Cortex of kidney (tissue), 1 donor: ENCODE measurements at places on chromosomes 16 and 17.

DNA sequence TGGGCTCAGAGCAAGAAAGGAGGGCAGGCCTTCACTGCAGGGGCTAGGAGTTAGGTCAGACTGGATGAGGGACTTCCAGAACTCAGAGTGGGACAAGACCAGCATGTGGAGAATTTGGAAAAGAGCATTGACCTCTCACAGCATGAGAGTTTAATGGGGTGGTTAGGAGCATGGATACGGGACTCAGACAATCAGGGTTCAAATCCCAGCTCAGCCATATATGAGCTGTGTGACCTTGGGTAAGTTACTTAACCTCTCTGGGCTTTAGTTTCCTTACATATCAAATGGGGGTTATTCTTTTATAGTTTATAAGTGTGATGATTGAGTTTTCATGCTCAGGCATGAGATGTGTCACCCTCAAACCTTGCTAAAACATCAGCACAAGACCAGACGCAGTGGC is 37.4 kb upstream of the ALKBH5 start:
- DNase-seq: no peak

DNA sequence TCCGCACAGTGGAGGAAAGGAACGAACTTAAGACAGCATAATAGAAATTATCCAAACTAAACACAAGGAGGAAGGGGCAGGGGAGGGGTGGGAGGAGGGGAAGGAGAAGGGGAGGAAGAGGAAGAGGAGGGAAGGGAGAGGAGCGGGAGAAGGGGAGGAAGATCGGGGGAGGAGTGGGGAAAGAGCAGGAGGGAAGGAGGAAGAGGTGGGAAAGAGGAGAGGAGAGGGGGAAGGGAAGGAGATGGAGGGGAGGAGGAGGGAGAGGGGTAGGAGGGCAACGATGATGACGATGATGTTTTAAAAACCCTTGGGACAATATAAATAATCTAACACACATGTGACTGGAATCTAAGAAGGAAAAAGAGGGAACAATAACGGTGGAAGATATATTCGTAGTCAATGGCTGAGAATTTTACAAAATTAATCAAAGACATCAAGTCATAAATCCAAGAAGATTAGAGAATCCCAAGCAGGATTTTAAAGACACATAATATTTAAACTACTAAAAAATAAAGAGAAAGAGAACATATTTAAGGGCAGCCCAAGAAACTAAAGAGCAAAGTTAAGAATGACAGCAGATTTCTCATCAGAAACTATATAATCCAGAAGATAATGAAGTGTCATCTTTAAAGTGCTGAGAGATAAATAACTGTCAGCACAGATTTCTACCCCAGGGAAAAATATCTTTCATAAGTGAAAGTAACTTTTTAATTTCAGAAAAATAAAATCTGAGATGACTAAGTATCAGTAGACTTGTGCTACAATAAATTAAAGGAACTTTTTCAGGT is 30.2 kb downstream of the C16orf95 start:
- DNase-seq: no peak

DNA sequence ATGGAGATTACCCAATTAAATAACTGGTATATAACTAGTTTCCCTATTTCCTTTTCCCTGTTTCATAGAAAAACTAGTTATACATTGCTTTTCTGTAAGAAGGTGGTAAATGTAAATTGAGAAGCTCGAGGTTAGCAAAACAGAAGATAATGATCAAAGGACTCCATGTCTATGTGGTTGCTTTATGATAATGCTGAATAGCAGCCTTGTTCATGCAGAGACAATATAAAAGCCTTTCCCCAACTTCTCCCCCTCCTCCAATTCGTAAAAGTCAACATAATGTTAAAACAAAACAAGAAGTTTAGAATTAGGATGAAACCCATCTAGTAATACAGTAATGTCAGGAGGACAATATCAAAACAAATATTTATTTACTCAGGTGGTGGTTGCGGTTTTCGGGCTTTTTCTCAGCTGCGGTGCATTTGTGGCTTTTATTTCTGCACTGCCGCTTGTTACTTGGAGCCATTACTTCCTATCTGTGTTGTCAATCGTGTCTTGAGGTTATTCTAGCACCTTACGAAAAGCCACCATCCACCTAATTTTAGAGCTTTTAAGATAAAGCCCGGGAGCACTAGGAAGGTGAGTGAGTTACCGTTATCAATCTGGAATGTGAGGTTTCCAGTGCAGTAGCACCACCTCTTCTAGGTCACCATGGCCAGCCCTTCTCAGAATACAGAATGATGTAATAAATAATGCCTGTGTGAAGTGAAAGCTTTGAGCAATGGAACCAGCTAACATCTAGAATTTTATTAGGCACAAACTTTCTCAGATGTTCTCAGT is 297.5 kb downstream of the CDH13 start:
- DNase-seq: no peak

- no peak for DNase-seq
Observed at GRCh38 chr17:57868910-57869616, 19.2 kb upstream of the MRPS23 start.

DNA sequence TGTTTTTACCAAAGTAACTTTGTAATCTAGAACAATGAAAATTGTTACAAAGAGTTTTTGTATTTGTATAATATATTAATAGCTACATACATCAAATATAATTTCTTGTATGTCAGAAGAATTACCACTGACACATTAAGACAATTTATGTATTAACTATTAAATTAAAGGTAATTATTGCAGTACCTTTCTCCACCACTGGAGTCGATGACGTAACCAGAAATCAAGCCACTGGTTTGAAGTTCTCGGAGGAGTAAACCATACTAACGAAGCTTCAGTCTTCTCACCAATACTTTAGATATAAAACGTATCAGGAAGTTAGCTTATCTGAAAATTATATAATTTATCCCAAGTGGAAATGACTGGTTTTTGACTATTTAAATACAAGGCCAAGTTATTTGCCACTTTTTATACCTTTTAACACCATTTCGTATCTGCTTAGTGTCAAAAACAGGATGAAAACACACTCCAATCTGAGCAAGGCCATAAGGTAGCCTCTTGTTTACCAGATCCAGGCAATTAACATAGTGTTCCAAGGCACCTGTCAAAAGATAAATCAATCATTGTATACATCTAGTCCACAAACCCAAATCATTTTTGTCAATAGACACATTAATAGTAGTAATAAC is 4.3 kb downstream of the POLG2 start:
- DNase-seq: no peak

GRCh38 chr17:40813804-40814203 is 8.6 kb downstream of the KRT10 start:
- no peak for DNase-seq

- DNase-seq: no peak
Observed at GRCh38 chr16:52389045-52389444, 157.9 kb downstream of the TOX3 start.

DNA sequence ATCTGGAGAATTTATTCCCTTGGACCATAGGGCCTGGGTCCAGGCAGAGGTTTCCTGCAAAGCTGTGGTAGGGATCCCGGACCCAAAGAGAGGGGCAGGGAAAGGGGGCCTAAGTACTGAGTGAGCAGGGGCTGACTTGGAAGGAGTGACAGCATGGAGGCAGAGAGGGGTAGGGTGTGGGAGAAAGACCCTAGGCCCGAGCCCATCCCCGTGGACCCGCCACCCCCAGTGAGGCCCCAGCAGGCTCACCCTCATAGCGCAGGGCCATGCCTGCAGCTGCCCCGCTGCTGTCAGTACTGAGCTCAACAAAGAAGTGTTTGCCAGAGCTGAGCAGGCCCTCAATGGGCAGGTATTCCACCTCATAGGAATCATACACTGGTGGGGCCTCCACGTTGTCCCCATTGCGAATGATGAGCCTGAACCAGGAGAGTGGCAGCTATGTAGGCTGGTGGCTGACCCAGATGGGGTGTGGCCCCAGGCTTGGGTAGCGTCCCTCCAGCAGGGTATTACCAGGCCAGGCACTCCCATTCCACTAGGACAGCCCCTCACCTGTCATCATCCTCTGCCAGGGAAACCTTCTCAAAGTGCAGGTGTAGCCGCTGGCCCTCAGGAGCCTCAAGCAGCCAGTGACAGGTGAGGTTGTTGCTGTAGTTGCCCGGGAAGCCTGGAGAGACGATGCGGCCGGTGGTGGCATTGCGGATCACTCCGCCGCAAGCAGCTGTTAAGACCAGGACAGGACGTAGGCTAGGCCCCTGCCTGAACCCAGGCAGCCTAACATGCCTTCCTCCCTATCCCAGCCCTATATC is 9.1 kb upstream of the PHF12 start:
- no peak for DNase-seq

GRCh38 chr16:63183743-63184142 is 1147.5 kb upstream of the CDH8 start:
- no peak for DNase-seq

DNA sequence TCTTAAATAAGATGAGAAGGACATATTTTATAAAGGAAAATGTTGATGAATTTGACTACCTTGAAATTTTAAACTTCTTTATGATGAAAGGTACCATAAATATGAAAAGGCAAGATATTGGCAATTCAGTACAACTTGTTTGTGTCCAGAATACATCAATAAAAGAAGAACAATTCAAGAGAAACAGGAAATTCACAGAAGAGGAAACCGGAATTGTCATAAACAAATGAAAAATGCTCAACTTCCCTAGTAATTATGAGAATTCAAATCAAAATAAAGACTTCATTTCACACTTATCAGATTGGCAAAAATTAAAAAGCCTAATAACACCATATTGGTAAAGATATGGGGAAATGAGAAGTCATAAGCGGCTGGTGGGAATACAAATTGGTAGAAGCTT is 54.3 kb downstream of the WSB1 start:
- no peak for DNase-seq

DNA sequence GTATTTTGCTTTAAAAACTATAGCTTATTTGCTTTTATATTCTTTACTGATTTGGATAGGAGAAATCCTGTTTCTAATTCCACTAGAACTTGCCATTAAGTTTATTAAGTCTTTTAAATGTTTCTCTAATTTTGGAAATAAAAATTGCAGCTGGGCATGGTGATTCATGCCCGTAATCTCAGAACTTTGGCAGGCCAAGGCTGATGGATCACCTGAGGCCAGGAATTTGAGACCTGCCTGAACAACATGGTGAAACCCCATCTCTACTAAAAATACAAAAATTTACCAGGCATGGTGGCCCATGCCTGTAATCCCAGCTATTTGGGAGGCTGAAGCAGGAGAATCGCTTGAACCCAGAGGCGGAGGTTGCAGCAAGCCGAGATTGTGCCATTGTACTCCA is 30.7 kb downstream of the DNAH17 start:
- DNase-seq: no peak

DNA sequence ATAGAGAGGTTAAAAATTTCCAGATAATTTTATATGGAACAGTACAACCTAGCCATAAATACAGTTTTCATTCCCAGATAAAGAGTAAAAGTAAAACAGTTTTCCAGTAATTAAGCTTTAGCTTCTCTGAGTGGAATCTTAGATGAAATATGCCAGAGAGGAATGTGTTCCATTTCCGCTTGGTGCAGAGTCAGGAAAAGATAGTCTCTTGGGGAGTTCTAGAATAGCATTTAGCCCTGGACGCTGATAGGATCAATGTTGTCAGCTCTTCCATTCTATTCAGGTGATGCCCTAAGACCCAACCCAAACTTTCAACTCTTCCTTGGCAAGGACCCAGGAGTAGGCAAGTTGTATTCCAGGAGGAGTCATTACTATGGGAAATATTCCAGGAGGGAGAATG is 30.9 kb upstream of the ABCA3 start:
- no peak for DNase-seq

- DNase-seq: no peak
Observed at GRCh38 chr16:74035816-74036215, 260.8 kb upstream of the PSMD7 start.

DNA sequence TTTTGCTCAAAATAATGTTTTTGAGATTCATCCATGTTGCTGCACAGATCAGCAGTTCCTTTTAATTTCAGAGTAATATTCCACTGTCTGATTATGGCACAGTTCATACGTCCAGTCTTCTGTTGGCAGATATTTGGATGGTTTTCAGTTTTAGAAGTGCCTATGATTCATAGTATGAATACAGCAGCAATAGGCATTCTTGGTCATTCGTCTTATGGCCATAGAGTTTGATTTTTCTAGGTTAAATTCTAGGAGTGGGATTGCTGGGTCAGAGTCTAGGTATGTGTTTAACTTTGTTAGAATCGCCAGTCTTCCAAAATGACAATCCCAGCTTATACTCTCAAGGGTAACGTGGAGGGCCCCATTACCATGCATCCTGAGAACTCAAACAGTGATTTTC is 11.5 kb upstream of the IL34 start:
- no peak for DNase-seq

- DNase-seq: no peak
Observed at GRCh38 chr16:69618721-69619120, 53.0 kb downstream of the NFAT5 start.

DNA sequence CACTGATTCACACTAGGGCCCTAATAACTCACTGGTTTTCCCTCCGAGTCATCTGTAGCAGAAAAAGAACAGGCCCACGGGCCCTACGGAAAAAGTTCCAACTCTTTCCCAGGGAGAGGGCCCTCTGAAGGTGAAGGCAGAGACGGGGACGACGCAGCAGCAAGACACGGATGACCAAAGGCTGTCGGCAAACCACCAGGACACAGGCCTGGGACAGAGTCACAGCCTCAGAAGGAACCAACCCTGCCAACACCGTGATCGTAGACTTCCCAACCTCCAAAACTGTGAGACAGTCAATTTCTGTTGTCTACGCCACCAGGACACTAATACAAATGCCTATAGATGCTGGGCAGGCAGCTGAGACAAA is 5.2 kb upstream of the SPHK1 start:
- DNase-seq: no peak

DNA sequence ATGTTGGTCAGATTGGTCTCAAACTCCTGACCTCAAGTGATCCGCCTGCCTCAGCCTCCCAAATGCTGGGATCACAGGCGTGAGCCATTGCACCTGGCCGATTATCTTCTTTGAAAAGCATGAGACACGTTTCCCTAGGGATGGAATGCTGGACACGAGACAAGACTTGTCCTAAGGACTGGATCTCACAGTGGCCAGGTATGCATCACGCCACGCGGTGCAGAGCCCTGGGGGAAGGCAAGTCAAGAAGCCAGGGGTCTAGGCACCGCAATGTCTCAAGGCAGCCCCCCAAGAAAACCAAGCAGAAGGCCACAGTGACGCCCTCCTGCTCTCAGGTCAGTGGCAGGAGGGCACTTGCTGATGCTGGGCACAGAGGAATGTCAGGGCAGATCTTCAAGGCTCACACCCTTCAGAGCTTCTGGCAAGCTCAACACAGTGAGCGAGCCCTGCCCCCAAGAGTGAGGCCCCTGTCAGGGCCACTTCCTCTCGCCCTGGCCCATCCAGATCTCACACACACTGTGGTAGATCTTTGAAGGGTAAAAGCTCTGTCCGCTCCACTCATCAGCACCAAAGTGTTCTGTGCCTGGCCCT is 134.7 kb downstream of the ZNF778 start:
- DNase-seq: no peak

- DNase-seq: no peak
Observed at GRCh38 chr16:17224350-17224749, 246.4 kb downstream of the XYLT1 start.

- no peak for DNase-seq
Observed at GRCh38 chr16:30458561-30459394, 13.1 kb upstream of the SEPHS2 start.
